ENCODE measurements at places on chromosomes 7 and 10.

DNA sequence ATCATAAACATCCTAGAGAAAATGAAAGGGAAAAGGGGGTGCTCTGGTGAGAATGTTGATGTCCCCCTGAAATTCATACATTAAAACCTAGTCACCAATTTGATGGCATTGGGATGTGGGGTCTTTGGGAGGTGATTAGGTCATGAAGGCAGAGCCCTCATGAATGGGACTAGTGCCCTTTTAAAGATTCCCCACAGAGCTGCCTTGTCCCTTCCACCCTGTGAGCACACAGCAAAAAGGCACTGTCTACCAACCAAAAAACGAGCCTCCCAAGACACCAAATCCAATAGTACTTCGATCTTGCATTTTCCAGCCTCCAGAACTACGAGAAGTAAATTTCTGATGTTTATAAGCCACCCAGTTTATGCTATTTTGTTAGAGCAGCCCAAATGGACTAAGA lies 47.6 kb downstream of the OSBPL3 start:
- DNase-seq, result no peak

- DNase-seq, result peak; percentile 14
These were observed 275.7 kb downstream of the GPR37 start for GRCh38 chr7:124489925-124490324.

- DNase-seq, result no peak
These were observed 986 bp upstream of the PPP2R2D start for GRCh38 chr10:131899695-131900349.

GRCh38 chr10:83607959-83608745 lies 531.2 kb upstream of the GHITM start:
- no peak for DNase-seq

GRCh38 chr7:55308186-55308929 lies 56.8 kb upstream of the LANCL2 start:
- no peak for DNase-seq

GRCh38 chr10:8296090-8296733 lies 241.7 kb downstream of the GATA3 start:
- DNase-seq, result no peak

DNA sequence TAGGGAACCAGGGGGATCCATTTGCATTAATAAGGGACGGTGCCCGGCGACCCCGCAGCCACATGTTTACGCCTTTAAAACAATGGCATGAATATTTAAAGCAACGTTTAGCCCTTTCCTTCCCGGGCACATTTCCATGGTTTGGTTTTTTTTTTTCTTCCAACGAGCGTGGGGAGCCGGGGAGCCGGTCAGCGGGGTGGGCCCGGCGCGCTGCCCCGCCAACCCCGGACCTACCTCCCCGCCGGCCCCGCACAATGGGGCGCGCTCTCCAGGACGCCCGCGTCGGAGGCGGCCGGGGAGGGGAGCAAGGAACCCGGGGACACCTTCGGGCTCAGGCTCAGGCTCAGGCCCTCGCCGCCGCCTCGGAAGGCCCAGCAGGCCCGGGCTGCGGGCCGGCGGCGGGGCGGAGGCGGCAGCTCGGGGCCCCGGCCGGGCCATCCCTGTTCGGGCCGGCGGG lies 1.0 kb downstream of the SEPHS1 start:
- DNase-seq, result no peak

- DNase-seq, result no peak
These were observed 2.5 kb downstream of the HMX2 start for GRCh38 chr10:123150271-123150985.

DNA sequence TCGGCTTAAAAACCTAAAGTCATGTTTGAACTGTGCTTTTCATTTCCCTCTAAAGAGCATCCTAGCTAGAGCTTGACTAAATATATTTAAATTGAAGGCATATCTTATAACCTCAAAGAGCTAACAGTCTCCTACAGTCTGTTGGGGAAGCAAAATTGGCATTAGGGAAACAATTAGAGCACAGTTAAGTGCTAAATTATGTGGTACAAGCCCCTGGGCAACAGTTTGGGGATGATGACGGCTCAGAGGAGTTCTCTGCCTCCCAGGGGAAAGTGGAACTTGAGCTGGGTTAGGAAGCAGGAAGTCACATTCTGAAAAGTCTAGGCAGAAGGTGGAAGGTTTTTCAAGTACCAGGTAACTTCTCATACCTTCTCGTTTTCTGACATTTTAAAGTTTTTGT lies 18.6 kb upstream of the GOT1 start:
- DNase-seq, result no peak

GRCh38 chr7:69482676-69483075 lies 115.6 kb upstream of the AUTS2 start:
- DNase-seq, result no peak

GRCh38 chr7:156773966-156774365 lies 119.0 kb downstream of the LMBR1 start:
- no peak for DNase-seq

GRCh38 chr10:28328346-28328745 lies 25.5 kb upstream of the MPP7 start:
- DNase-seq, result no peak

GRCh38 chr7:2233926-2234325 lies 1.2 kb upstream of the MAD1L1 start:
- no peak for DNase-seq

DNA sequence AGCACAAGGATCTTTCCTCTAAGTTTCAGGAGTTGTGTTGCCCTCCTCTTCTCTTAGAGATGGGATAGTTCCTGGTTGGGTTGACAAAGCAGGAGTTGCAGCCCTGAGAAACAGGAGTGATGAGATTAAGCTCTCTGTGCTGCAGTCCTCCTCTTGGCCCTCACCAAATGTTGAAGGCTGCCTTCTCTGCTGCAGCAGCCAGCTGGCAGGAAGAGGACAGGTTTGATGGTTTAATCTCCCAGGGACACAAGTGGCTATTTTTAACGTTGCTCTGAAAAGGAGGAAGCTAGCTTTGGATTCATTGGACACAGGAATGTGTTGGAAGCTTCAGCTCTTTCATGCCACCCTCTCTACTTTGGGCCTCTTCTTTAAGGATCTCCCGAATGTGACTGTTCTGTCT lies 9.4 kb downstream of the STRIP2 start:
- no peak for DNase-seq

DNA sequence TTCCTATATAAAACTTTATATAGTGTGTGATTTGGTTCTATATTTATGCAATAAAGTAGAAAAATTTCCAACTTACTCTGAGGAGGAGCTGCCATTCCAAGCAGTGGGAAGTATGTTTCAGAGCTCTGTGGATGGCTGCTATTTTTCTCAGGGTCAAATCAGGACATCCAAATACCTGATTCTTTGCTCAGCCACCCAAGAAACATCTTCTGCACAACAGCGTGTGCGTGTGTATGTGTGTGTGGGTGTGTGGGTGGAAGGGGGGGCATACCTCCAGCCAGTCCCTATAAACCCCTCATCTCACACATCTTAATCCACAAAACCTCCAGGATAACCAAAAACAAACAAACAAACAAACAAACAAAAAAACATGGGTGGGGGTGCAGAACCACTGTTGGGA lies 66.3 kb upstream of the EMX2 start:
- no peak for DNase-seq

GRCh38 chr10:124175701-124176348 lies 82.4 kb upstream of the CHST15 start:
- DNase-seq, result no peak

GRCh38 chr10:35458500-35459448 lies 122.5 kb downstream of the CCNY start:
- DNase-seq, result no peak

DNA sequence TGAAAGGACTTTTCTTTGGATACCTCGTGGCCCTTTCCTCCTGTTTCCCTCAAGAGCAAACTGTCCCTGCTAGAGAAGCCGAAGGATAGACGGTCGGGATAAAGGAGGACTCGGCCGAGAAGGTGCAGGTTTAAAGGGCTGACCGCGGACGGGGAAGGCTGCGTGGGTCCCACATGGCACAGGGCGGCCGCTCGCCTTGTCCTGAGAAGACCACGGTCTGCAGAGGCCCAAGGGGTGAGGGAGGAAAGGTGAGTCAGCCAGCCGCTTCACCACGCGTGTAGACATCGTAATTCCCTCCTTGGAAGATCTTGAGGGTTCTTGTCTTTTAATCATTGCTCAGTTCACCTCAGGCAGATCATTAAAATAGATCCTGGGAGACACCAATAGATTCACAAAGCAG lies 253.8 kb downstream of the DPP6 start:
- DNase-seq, result no peak

DNA sequence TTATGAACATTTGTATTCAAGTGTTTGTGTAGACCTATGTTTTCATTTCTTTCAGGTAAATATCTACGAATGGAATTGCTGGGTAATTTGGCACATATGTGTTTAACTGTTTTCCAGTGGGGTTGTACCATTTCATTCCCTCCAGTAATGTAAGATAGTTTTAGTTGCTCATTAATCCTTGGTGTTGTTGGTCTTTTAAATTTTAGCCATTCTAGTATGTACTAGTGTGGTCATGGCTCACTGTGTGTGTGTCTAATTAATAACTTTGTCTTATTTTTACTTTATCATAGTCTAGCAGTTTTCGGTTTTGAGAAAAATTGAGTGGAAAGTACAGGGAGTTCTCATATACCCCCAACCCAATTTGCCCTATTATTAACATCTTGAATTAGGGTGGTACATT lies 278.8 kb downstream of the CAMK1D start:
- no peak for DNase-seq

GRCh38 chr10:119441921-119442757 lies 100.4 kb downstream of the RGS10 start:
- no peak for DNase-seq

- DNase-seq, result no peak
These were observed 1.6 kb downstream of the SEPHS1 start for GRCh38 chr10:13346283-13347042.

DNA sequence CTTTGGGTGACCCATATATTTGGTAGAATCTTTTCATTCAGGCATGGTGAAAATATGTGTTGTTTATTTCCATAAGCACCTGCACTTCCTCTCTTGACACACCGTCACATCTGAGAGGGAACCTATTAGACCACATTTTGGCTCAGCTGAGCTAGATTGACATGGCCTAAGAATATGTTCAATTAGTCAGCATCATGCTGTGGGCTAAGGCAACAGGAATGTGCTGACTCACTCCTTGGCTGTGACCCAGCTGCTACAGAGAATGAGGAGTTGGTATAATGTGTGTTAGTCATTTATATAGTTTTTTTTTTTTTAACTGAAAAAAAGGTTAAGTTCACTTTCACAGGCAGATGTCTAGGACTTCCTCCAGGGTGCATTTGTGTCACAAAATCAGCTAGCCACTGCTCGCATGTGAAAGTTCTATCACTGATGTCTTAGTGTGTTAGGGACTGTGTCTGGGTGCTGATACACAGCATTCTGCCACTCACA lies 180.6 kb downstream of the SEMA3E start:
- DNase-seq, result peak; percentile 25

DNA sequence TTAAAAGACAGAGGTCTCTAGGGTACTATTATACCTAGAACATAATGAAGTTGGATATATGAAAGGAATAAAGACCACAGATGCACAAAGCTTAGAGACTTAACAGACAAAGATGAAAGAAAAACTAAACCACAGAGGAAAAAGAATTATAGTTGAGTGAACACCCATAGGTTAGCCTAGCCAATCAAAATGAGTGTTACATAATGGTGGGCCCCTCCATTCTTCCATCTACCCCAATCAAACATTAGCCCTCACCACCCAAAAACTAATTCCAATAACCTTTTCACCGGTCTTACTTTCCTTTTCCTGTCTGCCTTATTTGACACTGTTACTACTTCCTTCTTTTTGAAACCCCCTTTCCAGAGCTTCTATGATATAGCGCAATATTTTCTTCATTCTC lies 130.1 kb downstream of the ELMO1 start:
- DNase-seq, result no peak

DNA sequence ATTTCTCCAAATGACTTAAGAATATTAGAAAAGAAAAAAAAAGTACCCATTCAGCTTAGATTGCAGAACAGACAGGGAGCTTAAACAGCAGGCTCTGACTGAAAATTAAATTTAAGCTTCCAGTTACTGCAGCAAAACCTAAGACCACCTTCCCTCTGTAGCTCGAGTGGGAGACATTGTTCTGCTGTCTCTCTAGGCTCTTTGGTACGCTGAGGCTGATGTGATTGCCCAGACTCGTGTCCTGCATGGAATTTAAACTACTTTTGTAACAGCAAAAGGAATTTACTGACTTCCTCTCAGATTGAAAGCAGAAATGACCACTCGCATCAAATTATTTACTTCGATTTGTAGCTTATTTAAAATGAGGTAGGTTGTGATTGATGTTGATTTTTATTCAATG lies 124.6 kb downstream of the LRRTM3 start:
- DNase-seq, result no peak
